HT1080 (cell line): ENCODE measurements at places on chromosomes 3 and 15. TPM values are rescaled to one million over a fixed set of nuclear protein-coding genes. Genes with fewer than 3 reads are reported as not detected.

DNA sequence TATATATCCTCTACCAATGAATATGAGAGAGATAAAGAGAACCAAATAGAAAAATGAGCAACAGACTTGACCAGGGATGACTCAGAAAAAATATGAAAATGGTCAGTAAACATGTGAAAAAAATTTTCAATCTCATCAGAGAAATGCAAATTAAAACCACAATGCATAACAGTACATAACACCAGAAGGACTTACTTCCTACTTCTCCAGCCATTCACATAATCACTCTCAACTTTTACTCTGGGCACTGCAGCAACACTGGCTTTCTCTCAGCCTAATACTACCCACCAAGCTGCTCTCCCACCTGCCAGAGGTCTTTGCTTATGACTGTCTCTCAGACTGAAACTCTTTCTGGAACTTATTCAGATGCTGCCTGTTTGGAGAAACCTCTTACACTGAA lies 49.4 kb downstream of the DPH6 start:
- no peak for DNase-seq

The SAMD7 gene
- total RNA-seq = not detected in 2 replicates

The LIPH gene
- total RNA-seq = 0.13 and 0.63 TPM in 2 replicates

DNA sequence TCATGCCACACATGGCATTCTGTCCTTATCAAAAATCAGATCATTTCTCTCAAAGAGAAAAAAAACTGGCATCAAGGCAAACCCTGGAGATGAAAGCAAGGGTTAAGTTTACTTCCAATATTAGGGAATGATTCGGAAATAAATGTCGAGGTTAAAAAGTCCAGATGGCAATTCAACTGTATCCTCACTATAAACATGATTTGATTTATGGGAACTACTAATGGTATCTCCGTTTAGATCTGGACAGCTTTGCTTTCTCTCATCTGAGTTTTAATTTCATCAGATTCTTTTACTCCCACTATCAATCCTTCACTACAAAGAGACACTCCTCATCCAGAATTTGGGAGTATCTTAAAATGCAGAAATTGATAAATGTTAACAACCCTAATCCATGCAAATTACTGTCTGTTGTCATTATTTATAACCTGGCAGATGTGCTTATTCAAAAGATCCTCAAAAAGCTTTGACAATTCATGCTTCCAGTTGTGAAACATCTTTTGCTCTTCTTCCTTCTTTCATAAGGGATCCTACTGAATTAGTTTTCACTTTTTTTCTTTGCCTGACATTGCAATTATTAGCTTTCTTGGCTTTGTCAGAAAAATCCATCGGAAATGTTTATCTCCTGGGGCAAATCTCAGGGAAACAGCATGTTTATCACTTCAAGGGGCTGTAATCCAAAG lies 903.2 kb downstream of the MCTP2 start:
- DNase-seq = no peak

GRCh38 chr3:180492047-180492446 lies 109.9 kb upstream of the TTC14 start:
- DNase-seq = no peak

- DNase-seq = no peak
Measured at GRCh38 chr3:137409584-137409983, 354.5 kb upstream of the SOX14 start.

GRCh38 chr3:100319951-100320350 lies 14.6 kb upstream of the NIT2 start:
- DNase-seq = no peak

- no peak for DNase-seq
Measured at GRCh38 chr3:141955175-141955574, 78.7 kb downstream of the ATP1B3 start.

DNA sequence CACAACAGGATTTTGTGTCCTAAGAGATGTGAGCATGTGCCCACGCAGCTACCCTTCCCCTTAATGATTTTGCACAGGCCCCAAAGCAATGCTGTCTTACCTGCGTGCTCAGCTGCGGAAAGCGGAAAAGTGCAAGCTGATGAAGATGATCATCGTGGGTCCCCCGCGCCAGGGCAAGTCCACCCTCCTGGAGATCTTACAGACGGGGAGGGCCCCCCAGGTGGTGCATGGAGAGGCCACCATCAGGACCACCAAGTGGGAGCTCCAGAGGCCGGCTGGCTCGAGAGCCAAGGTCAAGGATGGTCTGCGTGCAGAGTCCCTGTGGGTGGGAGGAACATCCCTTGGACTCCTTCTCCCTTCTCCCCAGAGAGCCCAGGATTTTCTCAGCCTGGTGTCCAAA lies 103.1 kb downstream of the LRRK1 start:
- no peak for DNase-seq

GRCh38 chr3:33437556-33438283 lies 2.5 kb downstream of the UBP1 start:
- peak; percentile 51 for DNase-seq

GRCh38 chr3:120864541-120864940 lies 43.5 kb upstream of the STXBP5L start:
- DNase-seq = no peak

The TNFSF10 gene
- not detected in 2 replicates for total RNA-seq

The LYZL4 gene
- total RNA-seq = not detected in 2 replicates

The GATA2 gene
- total RNA-seq = 0.50 and 1.6 TPM in 2 replicates

DNA sequence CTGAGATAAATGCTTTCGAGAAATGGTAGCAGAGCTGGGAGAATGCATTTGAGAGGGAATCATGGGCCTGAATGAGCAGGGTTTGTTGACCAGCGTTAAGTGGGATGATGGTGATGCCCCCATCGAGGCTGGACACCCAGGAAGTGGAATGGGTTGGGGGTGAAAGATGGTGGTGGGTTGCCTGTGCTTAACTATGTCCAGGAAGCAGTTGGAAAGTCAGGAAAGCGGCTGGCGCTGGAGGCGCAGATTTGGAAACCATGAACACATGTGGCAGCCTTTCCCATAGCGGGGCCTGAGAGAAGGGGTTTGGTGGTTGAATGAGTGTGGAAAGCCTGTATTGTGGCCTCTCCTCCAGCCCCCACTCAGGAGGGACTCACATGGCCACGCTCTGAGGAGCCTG lies 80.7 kb downstream of the AAGAB start:
- no peak for DNase-seq

- DNase-seq = no peak
Measured at GRCh38 chr15:66161108-66161507, 92.4 kb downstream of the MEGF11 start.

DNA sequence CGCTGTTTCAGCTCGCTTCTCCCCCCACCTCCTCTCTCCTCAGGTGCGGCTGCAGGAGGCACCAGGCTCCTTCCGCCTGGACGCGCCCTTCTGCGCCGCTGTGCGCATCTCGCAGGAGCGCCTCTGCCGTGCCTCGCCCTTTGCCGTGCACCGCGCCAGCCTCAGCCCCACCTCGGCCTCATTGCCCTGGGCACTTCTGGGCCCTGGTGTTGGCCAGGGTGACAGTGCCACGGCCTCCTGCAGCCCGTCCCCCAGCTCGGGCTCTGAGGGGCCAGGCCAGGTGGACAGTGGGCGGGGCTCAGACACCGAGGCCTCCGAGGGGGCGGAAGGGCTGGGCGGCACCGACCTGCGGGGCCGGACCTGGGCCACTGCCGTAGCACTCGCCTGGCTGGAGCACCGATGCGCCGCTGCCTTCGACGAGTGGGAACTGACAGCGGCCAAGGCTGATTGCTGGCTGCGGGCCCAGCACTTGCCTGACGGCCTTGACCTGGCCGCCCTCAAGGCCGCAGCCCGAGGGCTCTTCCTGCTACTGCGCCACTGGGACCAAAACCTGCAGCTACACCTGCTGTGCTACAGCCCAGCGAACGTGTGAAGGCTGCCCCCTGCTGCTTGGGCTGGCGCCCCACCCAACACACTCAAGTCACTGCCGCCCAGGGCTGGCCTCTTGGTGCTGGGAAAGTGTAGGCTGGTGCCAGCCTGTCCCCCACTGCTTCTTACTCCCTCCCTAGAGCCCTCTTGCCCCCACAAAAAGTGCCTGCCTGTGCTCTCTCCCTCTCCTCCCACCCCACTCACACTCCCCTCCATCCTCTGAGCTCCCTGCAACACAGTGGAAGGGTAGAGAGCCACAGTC lies 7.1 kb downstream of the ALG3 start:
- no peak for DNase-seq

The GUCA1C gene
- not detected in 2 replicates for total RNA-seq

DNA sequence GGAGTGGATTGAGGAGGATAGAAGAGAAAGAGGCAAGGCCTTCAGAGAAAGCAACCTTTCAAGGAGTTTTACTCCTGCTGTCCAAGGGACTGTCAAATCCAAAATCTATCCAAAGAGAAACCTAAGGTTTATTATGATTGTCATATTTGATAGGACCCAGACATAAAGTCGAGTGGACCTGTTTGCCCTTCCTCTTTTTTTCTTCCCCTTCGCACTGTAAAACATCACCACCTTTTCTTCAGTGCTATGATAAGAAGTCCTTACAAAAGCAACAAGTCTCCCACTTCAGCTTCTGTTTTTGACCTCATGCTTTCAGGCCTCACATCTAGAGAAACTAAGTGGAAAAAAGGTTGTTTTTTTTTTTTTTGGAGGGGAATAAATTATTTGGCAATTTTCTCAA lies 73.0 kb downstream of the TRPC1 start:
- DNase-seq = no peak

The ACTC1 gene
- not detected in 2 replicates for total RNA-seq

The TMEM42 gene
- 4.4 and 5.4 TPM in 2 replicates for total RNA-seq

DNA sequence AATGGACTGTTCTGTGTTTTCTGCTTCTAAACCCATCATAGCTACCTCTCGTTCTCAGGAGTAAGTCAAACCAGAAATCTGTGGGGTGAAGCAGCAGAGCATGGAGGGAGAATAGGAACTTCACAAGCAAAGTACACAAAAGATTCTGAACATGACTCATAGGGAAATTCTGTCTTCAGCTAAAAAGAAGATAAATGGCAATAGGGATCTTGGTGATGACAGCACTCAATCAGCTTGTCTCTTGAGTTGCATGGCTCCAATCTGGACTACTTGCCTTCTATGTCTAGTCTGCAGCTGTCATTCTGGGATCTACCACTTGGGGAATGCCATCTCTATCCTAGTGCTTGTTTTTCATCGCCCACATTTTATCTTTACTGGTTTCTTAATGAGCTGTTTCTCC lies 13.5 kb upstream of the GRAMD1C start:
- DNase-seq = peak; percentile 58

The ASB7 gene
- total RNA-seq = 7.5 and 9.7 TPM in 2 replicates

DNA sequence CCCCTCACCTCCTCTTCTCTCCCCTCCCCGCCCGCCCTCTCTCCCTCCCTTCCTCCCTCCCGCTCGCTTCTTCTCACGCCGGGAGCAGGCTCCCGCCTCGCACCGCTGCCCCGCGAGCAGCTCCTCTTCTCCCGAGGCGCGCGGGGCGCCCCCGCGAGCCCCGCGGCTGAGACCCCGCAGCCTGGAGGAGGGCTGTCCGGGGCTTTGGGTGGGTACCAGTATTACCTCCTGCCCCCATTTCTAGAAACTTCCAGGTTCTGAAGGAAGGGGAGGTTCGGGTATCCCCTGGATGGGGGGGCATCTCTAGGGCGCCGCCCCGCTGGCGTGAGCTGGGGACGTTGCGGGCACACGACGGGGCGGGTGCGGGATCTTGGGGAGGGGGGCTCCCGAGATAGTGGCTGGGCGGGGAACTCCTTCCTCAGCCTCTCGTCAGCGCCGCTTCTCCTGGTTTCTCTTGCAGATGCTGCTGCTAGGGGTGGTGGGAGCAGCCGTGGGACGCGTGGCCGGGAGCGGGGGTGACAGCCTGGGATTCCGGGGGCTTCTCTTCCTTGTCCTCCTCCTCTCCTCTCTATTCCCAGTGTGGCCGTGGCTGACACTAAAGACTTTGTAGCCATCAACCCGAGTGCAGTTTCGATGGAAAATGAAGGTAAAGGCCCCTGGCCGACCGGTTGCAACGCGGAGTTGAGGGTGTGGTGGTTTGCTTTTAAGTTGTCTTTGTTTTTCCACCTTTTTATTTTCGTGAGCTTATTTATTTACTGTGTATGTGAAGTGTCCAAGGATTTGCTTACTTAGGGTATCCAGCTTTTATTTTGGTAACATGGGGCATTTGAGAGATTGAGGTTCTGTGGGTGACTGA lies 474 bp downstream of the ATP2C1 start:
- DNase-seq = peak; percentile 25

DNA sequence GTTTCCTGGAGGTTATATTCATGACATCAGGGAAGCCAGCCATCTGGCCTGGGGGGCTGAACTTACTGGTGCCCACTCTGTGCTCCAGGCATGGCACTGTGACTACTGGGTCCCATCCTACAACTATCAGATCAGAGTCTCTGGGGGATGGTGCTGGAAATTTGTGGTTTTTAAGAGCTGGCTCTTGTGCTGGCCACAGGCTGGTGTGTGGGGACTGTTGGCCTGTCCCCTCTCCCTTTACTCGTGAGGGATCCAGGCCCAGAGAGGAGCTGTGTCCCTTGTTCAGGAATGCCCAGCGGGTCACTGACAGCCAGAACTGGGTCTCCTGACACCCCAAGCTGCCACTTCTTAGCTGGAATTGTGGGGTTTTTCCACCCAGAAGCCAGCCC lies 44.5 kb upstream of the SEC22A start:
- no peak for DNase-seq

DNA sequence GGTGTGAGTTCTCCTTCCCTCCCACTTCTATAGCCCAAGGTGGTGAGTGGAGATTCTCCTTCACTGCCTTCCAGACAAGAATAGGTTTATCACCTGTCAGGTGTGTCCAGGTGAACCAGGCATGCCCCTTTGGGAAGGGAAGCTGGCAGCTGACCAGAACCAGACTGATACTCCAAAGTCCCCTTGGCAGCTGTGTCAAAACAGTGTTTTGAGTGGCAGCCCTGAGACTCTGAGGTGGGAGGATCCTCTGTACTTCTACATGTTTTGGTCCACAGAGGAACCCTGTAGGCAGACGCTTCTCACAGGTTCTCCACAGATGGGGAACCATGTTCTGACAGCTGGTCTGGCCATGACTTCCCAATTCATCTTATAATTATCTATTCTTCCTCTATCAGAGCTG lies 30.1 kb downstream of the ISL2 start:
- DNase-seq = no peak

The SV2B gene
- total RNA-seq = 0.10 TPM in 1 of 2 replicates, not detected in the other

The HHLA2 gene
- total RNA-seq = not detected in 2 replicates

DNA sequence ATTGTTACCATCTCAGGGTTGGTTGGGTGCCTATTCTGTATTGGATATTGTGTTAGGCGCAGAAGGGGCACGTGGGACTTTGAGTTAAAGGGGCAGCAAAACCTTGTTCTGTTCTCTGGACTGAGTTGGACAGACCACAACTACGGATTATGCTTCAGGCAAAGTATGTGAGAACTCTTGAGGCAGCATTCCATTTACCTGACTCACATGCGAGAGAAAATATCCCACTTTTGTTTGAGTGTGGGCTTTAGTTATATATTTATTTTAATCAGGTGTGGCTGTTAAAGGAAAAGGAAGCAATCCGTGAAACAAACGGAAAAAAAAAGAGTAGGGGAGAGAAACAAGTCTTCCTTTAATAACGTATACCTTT lies 627 bp upstream of the PLS1 start:
- peak; percentile 89 for DNase-seq

The MLF1 gene
- total RNA-seq = 12.0 and 17.7 TPM in 2 replicates
